ENCODE measurements at places on chromosomes 5 and 9. TPM values are rescaled to one million over a fixed set of nuclear protein-coding genes. Genes with fewer than 3 reads are reported as not detected.

Gene ZNF354C
- 7.8 TPM for total RNA-seq

Gene ELL2
- total RNA-seq, result 33.9 TPM

Gene PHF24
- 0.88 TPM for total RNA-seq

Gene AGXT2
- total RNA-seq, result not detected

Gene LCN9
- 2.0 TPM for total RNA-seq
